ENCODE measurements at places on chromosomes 12 and 14. TPM values are rescaled to one million over a fixed set of nuclear protein-coding genes. Genes with fewer than 3 reads are reported as not detected.

The REP15 gene
- total RNA-seq, result 1.0 TPM

The FOXJ2 gene
- 7.5 TPM for total RNA-seq

The TMEM63C gene
- 0.33 TPM for total RNA-seq

The NTS gene
- total RNA-seq, result not detected

The GALNT8 gene
- 0.52 TPM for total RNA-seq

The PRH2 gene
- total RNA-seq, result not detected

The NEDD1 gene
- 15.5 TPM for total RNA-seq

The TMEM119 gene
- total RNA-seq, result 6.5 TPM

The BDKRB2 gene
- total RNA-seq, result 9.6 TPM

GRCh38 chr12:7297865-7298264 is 6.0 kb upstream of the ACSM4 start:
- H3K27me3 ChIP-seq, result no peaks in the 10 kb centered on the region
- H3K4me3 ChIP-seq, result no peak overlapping the region
- no peaks in the 10 kb centered on the region for H3K4me1 ChIP-seq
- H3K36me3 ChIP-seq, result no peaks in the 10 kb centered on the region

DNA sequence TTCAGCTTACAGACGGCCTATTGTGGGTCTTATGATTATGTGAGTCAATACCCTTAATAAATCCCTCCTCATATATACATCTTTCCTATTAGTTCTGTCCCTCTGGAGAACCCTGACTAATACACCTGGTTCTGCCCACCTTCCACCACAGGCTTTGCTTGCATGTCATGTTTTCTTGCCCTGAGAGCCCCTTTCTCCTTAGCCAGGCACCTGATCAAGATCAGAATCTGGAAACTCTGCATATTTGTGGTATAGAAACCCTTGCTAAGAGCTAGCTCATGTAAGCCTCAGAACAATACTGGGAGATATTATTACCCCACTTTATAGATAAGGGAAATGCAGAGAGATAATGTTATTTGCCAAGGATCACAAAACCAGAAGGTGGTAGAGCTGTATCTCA is 52.9 kb upstream of the JDP2 start:
- H3K27me3 ChIP-seq, result no peaks in the 10 kb centered on the region
- H3K36me3 ChIP-seq, result no peaks in the 10 kb centered on the region
- no peaks in the 10 kb centered on the region for H3K4me1 ChIP-seq
- no peak for DNase-seq
- no peak overlapping the region for H3K27ac ChIP-seq
- no peak overlapping the region for H3K4me3 ChIP-seq

GRCh38 chr12:70319605-70320004 is 46.5 kb upstream of the KCNMB4 start:
- H3K27me3 ChIP-seq, result no peaks in the 10 kb centered on the region
- no peak overlapping the region for H3K27ac ChIP-seq
- H3K4me1 ChIP-seq, result no peaks in the 10 kb centered on the region
- H3K4me3 ChIP-seq, result no peak overlapping the region
- DNase-seq, result no peak
- H3K36me3 ChIP-seq, result no peaks in the 10 kb centered on the region

- H3K36me3 ChIP-seq, result no peaks in the 10 kb centered on the region
- H3K27me3 ChIP-seq, result peaks cover 48% of the 10 kb centered on the region
- H3K27ac ChIP-seq, result no peak overlapping the region
- H3K4me1 ChIP-seq, result peaks cover 31% of the 10 kb centered on the region
These were observed 1.6 kb downstream of the AGAP2 start for GRCh38 chr12:57736741-57737466.

DNA sequence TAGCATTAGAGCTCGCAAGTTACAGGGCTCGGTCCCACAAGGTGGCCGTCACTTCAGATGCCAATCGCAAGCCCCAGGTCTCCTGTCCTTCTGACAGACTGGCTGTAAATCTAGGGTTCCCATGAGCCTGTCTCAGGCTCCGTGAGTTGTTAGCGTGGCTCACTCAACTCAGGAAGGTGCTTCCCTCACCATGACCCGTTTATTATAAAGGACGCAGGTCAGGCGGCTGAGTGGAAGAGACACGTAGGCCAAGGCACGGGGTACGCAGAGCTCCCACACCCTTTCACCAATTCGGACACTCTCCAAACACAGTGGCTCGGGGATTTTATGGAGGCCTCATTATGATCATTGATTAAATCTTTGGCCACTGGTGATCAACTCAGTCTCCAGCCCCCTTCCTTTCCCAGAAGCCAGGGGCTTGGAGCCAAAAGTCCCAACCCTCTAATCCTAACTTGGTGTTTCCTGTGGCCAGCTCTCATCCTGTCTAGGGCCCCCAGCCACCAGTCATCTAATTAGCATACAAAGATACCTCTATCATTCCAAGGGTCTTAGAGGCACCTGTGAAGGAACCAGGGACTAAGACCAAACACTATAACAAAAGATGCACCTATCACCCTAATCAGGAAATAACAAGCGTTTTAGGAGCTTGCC is 25.8 kb upstream of the LRTM2 start:
- H3K4me3 ChIP-seq, result no peak overlapping the region
- no peak for DNase-seq
- no peaks in the 10 kb centered on the region for H3K27me3 ChIP-seq
- H3K27ac ChIP-seq, result no peak overlapping the region
- H3K36me3 ChIP-seq, result no peaks in the 10 kb centered on the region

GRCh38 chr12:25811656-25812126 is 146.8 kb upstream of the RASSF8 start:
- DNase-seq, result no peak
- H3K4me3 ChIP-seq, result no peak overlapping the region
- no peak overlapping the region for H3K27ac ChIP-seq

DNA sequence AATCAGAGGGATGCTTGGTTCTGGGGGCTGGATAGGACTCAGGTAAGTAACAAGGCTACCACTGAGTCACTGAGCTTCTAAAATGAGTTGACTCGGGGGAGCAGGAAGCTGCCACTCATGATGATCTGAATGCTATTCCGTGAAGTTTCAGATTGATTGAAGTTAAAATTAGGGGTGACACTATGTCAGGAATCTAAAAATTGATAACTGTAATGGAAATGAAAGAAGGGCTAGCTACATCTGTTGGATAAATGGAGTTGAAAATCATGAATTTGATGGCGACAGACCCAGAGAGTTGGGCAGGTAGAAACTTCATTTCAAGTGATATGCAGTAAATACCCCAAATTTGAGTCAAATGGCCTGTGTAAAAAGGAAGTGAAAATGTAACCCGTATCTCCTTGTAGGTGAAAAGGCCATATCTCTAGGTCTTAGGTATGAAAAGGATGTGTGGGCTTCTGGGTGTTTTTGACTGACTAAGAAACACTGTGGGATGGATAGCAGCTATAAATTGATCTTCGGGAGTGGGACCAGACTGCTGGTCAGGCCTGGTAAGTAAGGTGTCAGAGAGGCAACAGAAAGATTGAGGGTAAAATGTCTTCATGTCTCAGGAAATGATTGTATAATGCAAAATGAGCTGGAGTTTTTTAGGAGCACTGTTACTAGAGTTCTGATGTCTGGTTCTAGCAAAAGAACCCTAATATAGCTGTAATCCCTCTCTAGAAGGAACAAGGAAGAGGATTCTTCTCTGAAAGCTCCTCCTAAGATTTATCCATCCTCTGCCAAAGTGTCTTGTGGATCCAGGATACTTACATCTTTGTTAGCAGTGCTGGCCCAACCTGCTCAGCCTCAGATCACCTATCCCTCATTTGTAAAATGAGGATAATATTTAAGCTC is 57.3 kb downstream of the DAD1 start:
- H3K36me3 ChIP-seq, result no peaks in the 10 kb centered on the region
- no peak for DNase-seq

- no peak overlapping the region for H3K4me3 ChIP-seq
- no peaks in the 10 kb centered on the region for H3K27me3 ChIP-seq
- DNase-seq, result no peak
- H3K27ac ChIP-seq, result no peak overlapping the region
- H3K4me1 ChIP-seq, result peaks cover 30% of the 10 kb centered on the region
These were observed 2.1 kb upstream of the CD9 start for GRCh38 chr12:6198051-6198450.

GRCh38 chr14:84544486-84545131 is 985.3 kb upstream of the FLRT2 start:
- no peaks in the 10 kb centered on the region for H3K27me3 ChIP-seq
- H3K4me1 ChIP-seq, result no peaks in the 10 kb centered on the region
- H3K4me3 ChIP-seq, result no peak overlapping the region
- H3K36me3 ChIP-seq, result no peaks in the 10 kb centered on the region
- DNase-seq, result no peak

DNA sequence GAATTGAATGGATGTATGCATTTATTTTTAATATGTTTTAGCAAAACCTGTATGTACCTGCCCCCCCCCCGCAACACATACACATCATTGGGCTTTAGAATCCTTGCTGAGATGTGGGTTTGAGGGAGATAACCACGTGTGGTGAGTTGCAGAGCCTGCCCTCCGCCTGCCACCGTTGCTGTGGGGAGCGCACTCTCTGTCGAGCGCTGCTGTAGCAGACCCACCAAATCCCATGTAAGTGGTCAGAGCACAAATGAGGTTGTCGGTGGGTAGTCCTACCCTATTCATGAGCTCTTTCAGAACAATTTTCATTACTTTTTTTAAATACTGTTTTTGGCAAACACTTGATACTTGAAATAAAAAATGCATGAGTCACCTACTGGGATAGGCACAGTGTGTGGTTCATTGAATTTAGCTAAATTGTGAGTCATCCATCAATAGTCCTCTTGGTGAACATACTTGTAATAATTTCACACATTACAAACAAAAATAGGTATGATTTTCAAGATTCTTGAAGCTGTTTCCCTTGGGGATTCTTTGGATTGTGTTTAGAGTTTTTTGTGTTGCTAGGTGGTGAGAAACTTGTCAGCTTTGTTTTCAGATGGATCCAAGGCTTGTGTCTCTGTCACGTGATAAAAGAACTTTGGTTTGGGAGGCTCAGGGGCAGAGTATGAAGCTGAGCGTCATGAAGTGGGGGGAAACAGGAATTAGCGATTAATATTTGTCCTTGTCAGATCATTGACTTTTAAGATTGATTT is 107.6 kb downstream of the PTCSC3 start:
- no peaks in the 10 kb centered on the region for H3K36me3 ChIP-seq
- no peak overlapping the region for H3K27ac ChIP-seq
- H3K4me1 ChIP-seq, result peaks cover 19% of the 10 kb centered on the region

GRCh38 chr14:64572386-64573104 is 22.8 kb downstream of the PPP1R36 start:
- H3K4me3 ChIP-seq, result no peak overlapping the region
- H3K36me3 ChIP-seq, result no peaks in the 10 kb centered on the region
- H3K27ac ChIP-seq, result no peak overlapping the region
- no peaks in the 10 kb centered on the region for H3K27me3 ChIP-seq
- H3K4me1 ChIP-seq, result no peaks in the 10 kb centered on the region

DNA sequence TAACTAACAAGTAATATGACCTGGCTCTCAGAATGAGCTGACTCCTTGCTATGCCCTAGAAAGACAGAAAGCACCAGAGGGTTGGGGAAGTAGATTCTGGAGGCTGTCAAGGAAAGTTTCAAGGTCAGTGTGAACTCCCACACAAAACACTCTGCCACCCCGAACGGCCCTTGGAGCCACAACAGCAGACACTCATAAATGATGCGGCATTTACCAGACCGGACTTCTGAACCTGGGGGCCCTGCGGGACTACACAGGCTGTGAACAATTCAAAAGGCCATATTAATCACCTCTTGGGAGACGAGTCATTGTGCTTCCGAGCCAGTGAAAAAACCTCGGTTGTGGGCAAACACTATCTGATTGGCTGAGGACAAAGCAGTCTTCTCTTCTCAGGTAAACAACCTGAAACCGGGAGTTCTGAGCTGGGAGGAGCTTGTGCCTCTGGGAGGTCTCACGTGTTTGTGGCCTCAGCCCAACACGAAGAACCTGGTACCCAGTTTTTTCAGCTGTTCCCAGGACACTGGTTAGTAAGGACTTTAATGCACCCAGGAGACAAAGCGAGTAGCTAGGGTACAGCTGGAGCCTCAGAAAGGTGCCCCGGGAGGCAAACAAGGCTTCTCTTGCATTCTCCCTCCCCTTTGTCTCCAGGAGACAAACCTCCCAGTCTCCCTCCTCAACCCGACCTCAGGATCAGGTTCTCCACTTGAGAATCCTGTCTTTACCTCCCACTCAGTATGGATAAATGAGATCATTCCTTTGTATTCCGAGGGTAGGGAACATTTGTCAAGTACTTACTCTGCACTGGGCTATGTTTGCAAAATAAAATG is 35.3 kb downstream of the VWF start:
- no peaks in the 10 kb centered on the region for H3K36me3 ChIP-seq
- no peaks in the 10 kb centered on the region for H3K27me3 ChIP-seq
- H3K4me3 ChIP-seq, result no peak overlapping the region
- H3K27ac ChIP-seq, result no peak overlapping the region

DNA sequence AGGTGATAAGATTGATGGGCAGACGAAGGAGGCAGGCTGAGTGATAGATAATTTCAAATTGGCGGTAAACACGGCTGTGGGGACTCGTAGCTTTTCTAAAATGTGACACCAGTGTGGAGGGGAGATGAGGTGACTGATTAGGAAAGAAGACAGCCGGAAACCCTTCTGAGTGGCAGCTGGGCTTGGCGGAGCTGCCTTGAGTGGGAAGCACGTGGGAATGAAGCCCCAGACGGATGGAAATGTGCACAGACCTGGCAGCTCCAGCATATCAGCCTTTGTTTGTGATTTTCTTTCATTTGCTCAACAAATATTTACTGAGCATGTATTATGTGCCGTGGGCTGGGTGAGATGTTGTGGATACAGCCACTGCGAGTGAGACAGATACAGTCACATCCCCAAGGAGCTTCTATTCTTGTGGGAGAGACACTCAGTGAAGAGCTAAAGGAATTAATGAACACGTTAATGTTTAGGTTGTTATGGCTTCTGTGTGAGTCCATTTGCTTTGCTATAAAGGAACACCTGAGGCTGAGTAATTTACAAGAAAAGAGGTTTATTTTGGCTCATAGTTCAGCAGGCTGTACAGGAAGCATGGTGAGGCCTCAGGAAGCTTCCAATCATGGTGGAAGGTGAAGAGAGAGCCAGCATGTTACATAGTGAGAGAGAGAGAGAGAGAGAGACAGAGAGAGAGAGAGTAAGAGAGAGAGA is 65.5 kb upstream of the LHX5 start:
- no peak overlapping the region for H3K4me3 ChIP-seq
- H3K4me1 ChIP-seq, result no peaks in the 10 kb centered on the region
- H3K27ac ChIP-seq, result no peak overlapping the region
- H3K27me3 ChIP-seq, result no peaks in the 10 kb centered on the region
- H3K36me3 ChIP-seq, result no peaks in the 10 kb centered on the region

- no peak for DNase-seq
- peaks cover 7% of the 10 kb centered on the region for H3K27me3 ChIP-seq
- H3K27ac ChIP-seq, result no peak overlapping the region
- no peak overlapping the region for H3K4me3 ChIP-seq
- no peaks in the 10 kb centered on the region for H3K36me3 ChIP-seq
These were observed 5.9 kb downstream of the RIMBP2 start for GRCh38 chr12:130709971-130710732.

GRCh38 chr12:47194501-47194900 is 114.7 kb upstream of the AMIGO2 start:
- no peak overlapping the region for H3K4me3 ChIP-seq
- no peak for DNase-seq
- H3K27me3 ChIP-seq, result no peaks in the 10 kb centered on the region

- no peaks in the 10 kb centered on the region for H3K4me1 ChIP-seq
- no peaks in the 10 kb centered on the region for H3K36me3 ChIP-seq
- no peak for DNase-seq
- no peak overlapping the region for H3K27ac ChIP-seq
- no peak overlapping the region for H3K4me3 ChIP-seq
- no peaks in the 10 kb centered on the region for H3K27me3 ChIP-seq
These were observed 172.2 kb upstream of the ATP2B1 start for GRCh38 chr12:89880690-89881350.

All from body of pancreas (tissue), 4 donors.